GF-D8 (cell line): ENCODE measurements at places on chromosomes 7 and 10.

- DNase-seq, result no peak
Observed at GRCh38 chr7:95781961-95782586, 9.7 kb downstream of the DYNC1I1 start.

DNA sequence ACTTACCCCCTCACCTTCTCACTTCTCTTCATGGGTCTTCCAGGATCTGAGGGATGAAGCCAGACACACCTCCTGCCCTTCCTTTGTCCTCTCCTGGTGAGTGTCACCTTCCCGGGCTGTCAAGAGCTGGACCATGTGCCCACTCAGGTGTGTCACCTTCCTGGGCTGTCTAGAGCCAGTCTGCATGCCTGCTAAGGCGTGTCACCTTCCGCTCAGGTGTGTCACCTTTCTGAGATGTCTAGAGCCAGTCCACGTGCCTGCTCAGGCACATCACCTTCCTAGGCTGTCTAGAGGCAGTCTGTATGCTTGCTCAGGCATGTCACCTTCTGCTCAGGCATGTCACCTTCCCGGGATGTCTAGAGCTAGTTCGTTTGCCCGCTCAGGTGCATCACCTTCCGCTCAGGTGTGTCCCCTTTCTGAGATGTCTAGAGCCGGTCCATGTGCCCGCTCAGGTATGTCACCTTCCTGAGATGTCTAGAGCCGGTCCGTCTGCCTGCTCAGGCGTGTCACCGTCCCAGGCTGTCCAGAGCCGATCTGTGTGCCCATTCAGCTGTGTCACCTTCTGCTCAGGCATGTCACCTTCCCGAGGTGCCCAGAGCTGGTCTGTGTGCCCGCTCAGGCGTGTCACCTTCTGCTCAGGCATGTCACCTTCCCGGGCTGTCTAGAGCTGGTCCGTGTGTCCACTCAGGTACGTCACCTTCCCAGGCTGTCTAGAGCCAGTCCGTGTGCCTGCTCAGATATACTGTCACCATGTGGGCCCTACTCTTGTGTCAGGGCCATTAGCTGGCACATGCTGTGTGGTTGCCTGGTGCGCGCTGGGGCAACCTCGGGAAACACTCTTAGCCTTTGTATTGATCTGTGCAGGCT lies 245.3 kb downstream of the EBF3 start:
- no peak for DNase-seq

- no peak for DNase-seq
Observed at GRCh38 chr10:116120688-116121455, 152.1 kb downstream of the GFRA1 start.

DNA sequence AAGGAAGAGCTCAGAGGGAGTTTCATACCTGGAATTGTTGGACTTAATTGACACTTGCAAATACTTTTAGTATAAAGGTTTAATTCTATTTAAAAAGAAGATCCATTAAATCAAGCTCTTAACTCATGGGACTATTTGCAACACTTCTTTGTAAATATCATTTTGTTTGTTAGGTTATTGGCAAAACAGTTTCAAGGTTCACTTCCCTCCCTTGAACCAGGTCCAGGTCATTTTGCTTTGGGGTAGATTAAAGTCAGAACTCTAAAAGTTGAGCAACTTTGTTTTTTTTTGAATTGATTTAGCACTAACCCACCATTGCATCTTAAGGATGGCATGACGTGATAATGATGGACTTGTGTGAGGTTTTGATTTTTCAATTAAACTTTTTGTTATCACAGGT lies 45.9 kb downstream of the ZRANB1 start:
- DNase-seq, result no peak

DNA sequence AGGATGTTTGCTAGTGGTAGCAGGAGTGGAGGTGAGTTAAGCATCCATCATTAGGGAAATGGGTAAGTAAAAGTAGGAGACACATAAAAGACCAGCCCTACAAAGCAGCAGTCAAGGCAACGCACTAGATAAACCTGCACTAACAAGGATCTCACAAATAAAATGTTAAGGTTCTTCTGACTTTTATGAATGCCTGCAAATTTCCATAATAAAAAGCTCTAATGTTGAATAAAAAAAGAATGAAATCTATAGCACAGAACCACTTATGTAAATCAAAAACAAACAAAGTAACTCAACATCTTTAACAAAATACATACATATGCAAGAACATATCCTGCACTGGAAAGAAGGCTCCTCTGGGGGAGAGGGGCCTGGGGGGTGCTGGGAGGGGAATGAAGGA lies 4.6 kb downstream of the SGMS1 start:
- DNase-seq, result no peak

- no peak for DNase-seq
Observed at GRCh38 chr10:122342293-122343134, 32.0 kb upstream of the PLEKHA1 start.

DNA sequence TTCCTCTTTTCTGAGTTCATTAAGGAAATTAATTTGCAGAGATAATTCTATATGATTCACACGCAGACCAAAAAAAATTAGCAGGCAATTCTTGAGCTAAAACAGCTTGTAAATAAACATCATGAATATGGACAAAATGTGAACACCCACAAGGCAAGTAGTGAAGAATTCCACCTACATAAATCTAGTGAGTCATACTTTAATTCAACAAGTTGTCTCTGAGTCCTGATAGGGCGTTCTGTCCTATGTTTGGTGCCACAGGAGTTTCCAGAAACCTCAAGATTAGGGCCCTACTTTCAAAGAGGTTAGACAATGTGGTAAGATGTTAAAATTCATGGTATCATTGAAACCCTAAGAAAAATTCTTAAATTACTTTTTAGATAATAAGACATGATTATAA lies 122.3 kb downstream of the SGMS1 start:
- DNase-seq, result no peak

GRCh38 chr10:52346394-52347326 lies 32.6 kb downstream of the DKK1 start:
- no peak for DNase-seq

DNA sequence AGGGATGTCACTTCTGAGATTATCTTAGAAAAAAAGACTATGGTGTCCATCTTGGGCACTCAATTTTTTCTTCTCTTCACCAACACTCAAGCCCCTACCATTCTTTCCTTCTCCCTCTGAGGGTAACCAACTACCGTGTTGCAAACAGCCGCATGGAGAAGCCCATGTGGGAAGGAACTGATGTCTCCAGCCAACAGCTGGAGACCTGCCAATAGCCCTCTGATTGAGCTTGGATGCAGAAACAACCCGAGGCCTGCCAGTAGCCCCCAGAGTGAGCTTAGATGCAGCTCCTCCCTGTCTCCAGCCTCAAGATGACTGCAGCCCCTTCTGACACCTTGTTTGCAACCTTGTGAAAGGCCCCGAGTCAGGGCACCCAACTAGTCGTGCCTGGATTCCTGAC lies 36.4 kb upstream of the CHCHD3 start:
- no peak for DNase-seq

DNA sequence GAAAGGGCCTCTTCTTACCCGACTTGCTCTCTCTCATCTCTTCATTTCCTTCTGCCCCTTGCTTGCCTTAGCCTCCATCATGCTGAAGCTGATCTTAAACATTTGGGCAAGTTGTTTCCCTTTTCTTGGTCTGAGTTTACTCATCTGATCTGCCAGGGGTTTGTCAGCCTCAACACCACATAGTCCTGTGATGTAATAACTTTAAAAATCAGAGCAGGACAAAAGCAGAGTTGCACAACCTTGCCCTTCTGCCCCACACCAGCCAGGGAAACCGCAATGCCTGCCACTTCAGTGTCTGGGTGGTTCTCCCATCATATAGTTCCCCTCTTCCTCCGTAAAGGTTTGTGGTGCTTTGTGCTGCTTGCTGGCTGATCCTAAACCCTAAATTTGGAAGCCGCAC lies 9.9 kb upstream of the LIPM start:
- peak; percentile 49 for DNase-seq

GRCh38 chr10:60508037-60508436 lies 118.4 kb upstream of the ANK3 start:
- no peak for DNase-seq

DNA sequence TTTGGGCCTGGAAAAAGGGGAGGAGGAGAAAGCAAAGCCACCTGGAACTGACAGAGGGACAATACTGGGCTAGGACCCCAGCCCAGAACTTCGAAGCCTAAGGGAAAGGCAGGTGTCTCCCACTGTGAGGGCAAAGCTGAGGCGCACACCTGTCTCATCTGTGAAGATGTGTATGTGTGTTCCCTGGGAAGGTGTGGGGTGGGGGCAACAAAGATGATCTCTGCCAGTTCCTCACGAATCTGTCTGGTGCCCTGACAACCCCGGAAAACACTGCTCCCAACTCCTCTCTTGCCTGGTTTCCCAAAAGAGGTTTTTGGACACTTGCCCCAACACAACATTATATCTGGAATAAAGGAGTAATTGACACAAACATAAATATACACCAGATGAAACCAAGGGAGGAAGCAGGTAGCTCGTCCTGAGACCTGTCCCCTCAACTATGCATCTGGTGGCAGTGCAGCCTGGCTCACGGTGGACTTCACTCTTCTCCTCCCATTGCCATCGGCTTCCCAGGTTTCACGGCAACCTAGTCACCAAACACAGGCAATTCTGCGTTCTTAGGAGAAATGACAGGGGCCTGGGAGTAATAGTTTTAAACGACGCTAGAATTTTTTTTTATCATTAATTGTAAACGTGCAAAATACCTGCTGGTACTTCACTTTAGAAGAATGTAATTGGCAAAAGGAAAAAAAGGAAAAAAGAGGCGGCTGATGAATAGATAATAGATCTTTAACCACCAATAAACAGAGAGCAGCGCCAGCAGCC lies 1.7 kb upstream of the EMX2 start:
- DNase-seq, result no peak

DNA sequence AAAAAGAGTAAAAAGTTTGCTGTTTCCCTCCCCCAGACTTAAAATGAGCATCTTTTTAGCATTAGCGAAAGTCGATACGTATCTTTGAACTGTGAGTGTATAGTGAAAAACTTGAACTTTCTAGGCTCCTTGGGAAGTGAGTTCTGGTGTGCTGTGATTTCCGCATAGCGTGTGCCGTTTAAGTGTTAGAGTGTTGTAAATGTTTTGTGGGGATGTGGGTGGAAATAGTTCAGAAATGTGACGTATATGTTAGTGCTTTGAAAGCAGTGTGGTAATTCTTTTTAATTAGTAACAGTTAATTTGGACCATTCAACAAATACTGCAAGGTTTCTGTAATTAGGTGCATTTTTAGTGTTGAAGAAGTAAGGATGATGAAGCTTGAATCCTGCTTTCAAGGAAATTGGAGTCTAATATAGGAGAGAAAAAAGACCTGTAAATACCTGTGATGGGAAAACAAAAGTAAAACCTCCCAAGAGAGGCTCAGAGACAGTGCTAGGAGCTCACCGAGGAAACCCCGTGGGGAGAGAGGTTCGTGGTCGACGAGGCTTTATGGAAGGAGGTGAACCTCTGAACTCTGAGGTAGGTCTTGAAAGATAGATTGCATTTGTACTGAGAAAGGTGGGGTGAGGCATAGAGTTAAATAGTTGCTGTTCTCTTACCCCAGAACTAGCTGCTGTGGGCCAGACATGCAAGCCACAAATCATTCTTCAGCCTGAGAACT lies 40.8 kb downstream of the RBM33 start:
- no peak for DNase-seq

- DNase-seq, result peak; percentile 83
Observed at GRCh38 chr10:102785818-102786217, 42.1 kb downstream of the WBP1L start.

DNA sequence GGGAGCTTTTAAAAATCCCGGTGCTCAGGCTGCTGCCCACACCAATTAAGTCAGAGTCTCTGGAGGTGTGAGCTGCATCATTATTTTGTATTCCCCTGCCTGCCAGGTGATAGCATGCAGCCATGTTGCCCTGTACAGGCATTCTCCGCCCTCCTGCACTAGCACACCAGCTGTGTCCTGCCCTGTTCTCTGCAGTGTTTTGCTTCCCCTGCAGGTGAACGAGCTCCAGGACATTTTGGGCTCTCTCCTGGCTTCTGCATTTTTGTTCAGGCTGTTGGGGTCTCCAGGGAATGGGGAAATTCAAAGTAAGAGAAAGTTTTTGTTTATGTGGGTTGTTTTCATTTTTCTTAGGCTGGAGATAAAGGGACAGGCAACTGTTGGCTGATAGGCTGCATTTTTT lies 271.0 kb upstream of the COBL start:
- DNase-seq, result no peak

GRCh38 chr7:67391168-67391567 lies 394.5 kb downstream of the TYW1 start:
- DNase-seq, result no peak

- no peak for DNase-seq
Observed at GRCh38 chr7:83918142-83918541, 269.2 kb upstream of the SEMA3E start.

GRCh38 chr10:82643601-82644000 lies 768.6 kb downstream of the NRG3 start:
- no peak for DNase-seq

GRCh38 chr7:116780966-116781365 lies 81.4 kb upstream of the CAPZA2 start:
- no peak for DNase-seq

DNA sequence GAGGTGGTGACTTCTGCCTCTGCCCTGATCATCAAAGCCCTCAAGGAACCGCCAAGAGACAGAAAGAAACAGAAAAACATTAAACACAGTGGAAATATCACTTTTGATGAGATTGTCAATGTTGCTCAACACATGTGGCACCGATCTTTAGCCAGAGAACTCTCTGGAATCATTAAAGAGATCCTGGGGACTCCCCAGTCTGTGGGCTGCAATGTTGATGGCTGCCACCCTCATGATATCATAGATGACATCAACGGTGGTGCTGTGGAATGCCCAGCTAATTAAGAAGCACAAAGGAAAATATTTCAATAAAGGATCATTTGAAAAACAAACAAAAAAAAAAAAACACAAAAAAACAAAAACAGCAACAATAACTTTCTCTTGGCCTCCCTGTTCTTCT lies 59.5 kb upstream of the TOMM7 start:
- DNase-seq, result no peak

DNA sequence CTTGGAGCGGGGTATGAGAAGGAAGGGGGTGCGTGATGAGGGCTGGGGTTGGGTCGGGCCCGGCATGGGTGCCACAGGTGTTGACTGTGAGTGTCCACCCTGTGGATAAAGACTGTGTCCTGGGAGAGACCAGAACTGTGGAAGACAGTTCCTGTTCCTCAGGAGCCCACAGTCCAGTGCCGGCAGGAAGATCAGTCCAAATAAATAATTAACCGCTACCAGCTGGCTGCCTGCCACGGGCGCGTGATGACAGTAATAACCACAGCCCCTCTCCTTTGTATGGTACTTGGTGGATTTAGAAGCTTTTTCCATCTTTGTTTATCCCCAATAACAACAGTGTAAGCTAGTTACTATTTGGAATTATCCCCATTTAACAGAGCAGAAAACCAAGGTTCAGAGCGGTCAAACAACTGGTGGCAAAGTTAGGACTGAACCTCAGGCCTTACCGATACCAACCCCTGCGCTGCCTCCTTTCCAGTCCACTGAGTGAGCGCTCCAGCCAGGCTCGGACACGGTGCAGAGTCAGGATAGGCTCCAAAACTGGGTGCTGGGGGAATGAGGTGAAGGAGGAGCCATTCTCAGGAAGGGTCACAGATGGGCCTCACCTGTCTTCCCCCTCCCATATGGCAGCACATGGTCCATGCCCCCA lies 5.1 kb downstream of the ZMIZ1 start:
- no peak for DNase-seq

- DNase-seq, result no peak
Observed at GRCh38 chr10:75475460-75476182, 44.2 kb downstream of the LRMDA start.

GRCh38 chr7:17580141-17580540 lies 281.7 kb downstream of the AHR start:
- DNase-seq, result no peak

- DNase-seq, result no peak
Observed at GRCh38 chr10:17084258-17084657, 45.4 kb downstream of the CUBN start.
